Endodermal cell (in vitro differentiated cells): ENCODE measurements at places on chromosomes 3 and 15. TPM values are rescaled to one million over a fixed set of nuclear protein-coding genes. Genes with fewer than 3 reads are reported as not detected.

The TTLL13 gene
- total RNA-seq: 0.15 TPM in 1 of 2 replicates, not detected in the other

DNA sequence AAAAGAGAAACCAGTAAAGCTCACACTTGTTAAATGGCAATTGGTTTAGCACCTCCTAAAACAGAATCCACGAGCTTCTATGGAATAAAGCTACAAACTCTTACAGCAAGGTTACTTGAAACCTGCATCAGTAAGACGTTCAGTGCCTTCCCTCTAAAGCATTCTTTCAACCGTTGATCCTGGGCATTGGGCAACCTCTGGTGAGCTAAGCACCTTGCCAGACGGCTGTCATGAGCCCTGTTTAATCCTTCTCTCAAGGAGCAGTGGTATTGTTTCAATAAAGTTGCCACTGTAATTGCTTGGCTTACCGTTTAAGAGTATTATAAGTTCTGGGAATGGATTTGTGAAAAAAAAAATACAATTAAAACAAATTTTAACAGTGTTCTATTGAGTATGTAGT is 75.0 kb downstream of the COL8A1 start:
- no peaks in the 10 kb centered on the region for H3K27me3 ChIP-seq
- H3K27ac ChIP-seq: no peak overlapping the region
- H3K4me3 ChIP-seq: peak overlapping the region; percentile 13
- peak; percentile 50 for DNase-seq
- H3K36me3 ChIP-seq: no peaks in the 10 kb centered on the region
- H3K4me1 ChIP-seq: peaks cover 15% of the 10 kb centered on the region

GRCh38 chr15:73353734-73354133 is 15.0 kb downstream of the HCN4 start:
- no peak overlapping the region for H3K4me3 ChIP-seq
- H3K27me3 ChIP-seq: no peaks in the 10 kb centered on the region
- H3K4me1 ChIP-seq: no peaks in the 10 kb centered on the region

- no peaks in the 10 kb centered on the region for H3K4me1 ChIP-seq
- no peaks in the 10 kb centered on the region for H3K27me3 ChIP-seq
- H3K4me3 ChIP-seq: no peak overlapping the region
- no peak for DNase-seq
Measured at GRCh38 chr15:85151861-85152260, 170.2 kb downstream of the PDE8A start.

- no peak for DNase-seq
- no peak overlapping the region for H3K4me3 ChIP-seq
- no peak overlapping the region for H3K27ac ChIP-seq
- H3K36me3 ChIP-seq: no peaks in the 10 kb centered on the region
- no peaks in the 10 kb centered on the region for H3K4me1 ChIP-seq
Measured at GRCh38 chr3:153284282-153284938, 122.4 kb downstream of the RAP2B start.

- no peak for DNase-seq
- no peak overlapping the region for H3K27ac ChIP-seq
- H3K36me3 ChIP-seq: no peaks in the 10 kb centered on the region
- no peaks in the 10 kb centered on the region for H3K4me1 ChIP-seq
- H3K27me3 ChIP-seq: no peaks in the 10 kb centered on the region
- no peak overlapping the region for H3K4me3 ChIP-seq
Measured at GRCh38 chr3:28139288-28139687, 102.1 kb upstream of the CMC1 start.

DNA sequence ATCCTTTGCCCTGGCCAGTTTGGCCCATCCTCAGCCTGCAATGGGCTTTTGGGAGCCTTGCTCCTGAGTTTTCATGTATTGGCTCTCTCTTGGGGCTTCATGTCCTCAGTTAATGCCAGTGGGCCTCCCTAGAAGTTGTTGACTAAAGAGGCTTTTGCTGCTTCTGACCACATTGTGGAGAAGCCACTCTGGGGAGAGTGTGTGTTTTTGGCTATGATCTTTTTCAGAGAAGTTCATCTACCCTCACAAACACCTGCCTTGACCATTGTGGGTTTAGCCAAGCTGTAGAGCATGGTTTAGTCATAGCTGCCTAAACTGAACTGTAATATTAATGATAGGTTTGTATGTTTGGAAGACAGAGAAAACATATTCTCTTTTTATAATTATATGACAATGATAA is 6.0 kb downstream of the MRAS start:
- no peak for DNase-seq
- H3K27ac ChIP-seq: no peak overlapping the region
- no peak overlapping the region for H3K4me3 ChIP-seq

- H3K4me3 ChIP-seq: no peak overlapping the region
- DNase-seq: no peak
- no peaks in the 10 kb centered on the region for H3K4me1 ChIP-seq
- H3K36me3 ChIP-seq: no peaks in the 10 kb centered on the region
Measured at GRCh38 chr3:94310341-94311135, 247.7 kb downstream of the NSUN3 start.

The SCAANT1 gene
- not detected in 2 replicates for total RNA-seq
